ENCODE measurements at places on chromosomes 11 and 22.

DNA sequence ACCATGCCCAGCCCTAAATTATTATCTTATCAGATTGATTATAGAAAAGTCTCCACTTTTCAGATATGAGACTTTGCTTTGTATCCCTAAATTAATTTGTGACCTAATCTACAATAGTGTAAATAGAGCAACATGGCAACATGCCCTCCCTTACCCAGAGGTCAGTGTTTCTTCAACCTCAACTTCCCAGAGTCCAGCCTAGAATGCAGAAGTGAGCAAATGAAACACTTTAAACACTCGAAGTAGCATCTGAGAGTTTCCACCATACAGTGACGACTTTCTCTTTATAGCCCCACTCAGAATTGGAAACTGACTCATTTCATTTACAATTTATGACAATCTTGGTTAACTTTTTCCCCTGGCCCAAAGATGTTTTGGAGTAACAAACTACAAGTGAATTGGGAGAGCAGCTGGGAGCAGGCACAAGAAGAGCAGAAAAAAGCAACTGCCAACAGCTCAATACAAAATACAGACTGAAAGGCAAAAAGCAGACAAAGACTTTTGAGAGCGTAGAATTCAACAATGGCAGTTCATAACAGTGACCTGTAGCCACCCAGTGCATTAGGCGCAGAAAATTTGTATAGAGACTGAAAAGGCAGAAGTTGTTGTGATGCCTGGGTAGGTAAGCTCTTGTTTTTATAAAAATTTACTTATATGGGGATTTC, 10.1 kb upstream of the BLID start:
- peak; percentile 34 for DNase-seq

- peak; percentile 98 for DNase-seq
Measured at GRCh38 chr22:18077639-18078328, at the start of gene PEX26. PEX26 (plus strand) TSS chr22:18077990; CDS start chr22:18078377, 387 bp downstream.

DNA sequence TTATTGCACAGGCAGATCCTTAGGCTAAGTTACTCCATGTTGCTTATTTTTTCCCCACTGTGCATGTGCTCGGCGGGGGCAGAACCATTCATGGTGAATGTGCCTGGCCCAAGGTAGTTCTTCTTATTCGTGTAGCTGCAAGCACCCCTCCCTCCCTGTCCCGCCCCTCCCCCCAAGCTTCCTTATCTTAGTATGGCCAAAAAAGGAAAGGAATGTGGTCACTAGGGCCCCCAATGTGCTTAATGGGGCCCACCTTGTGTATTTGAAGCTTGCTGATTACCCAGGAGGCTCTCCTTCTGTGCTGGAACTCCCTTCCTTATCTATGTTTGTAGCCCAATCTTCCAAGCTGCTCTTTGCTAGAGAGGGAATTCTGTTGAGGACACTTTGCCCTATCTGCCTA, 1259.7 kb upstream of the RAG2 start:
- no peak for DNase-seq

- peak; percentile 91 for DNase-seq
Measured at GRCh38 chr11:12206529-12206928, 96.1 kb downstream of the MICAL2 start.

GRCh38 chr11:131888230-131888855, 517.9 kb downstream of the NTM start:
- DNase-seq: no peak

DNA sequence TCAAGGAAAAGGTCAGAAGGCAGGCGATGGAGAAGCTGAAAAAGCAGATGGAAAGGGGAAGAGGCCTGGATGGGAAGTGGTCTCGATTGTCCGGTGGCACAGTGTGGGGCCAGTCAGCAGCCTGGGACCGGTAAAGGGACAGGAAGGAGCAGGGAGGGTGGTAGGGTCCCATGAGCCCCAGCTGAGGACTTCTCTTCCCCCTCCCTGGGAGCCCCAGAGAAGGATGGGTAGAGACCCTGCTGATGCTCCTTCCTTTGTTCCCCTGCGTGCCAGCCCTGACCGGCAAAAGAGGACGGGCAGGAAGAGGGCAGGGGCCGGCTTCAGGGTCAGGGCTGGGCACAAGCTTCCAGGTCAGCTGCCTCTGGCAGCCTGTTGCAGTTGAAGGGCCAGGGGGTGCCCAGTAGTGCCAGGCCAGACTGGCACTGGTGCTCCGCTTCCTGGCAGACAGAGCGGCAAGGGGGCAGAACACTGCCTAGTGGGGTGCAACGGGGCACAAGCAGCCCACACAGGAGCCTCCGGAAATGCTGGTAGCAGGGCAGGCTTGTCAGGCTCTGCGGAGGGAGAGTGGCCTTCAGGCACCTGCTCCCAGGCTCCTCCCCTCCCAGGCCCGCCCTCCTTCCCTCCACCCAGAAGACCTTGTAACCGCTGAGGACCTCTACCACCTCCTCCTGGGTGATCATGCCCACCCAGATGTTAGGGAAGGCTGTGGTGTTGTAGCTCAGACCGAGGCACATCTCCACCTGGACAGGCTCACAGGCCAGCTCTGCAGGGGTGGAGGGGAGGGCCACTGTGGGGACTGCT, 739 bp upstream of the C1QTNF5 start:
- DNase-seq: no peak

- DNase-seq: no peak
Measured at GRCh38 chr11:120128392-120129119, 9.4 kb downstream of the TRIM29 start.

GRCh38 chr11:30457087-30457486, 129.1 kb downstream of the MPPED2 start:
- peak; percentile 22 for DNase-seq

DNA sequence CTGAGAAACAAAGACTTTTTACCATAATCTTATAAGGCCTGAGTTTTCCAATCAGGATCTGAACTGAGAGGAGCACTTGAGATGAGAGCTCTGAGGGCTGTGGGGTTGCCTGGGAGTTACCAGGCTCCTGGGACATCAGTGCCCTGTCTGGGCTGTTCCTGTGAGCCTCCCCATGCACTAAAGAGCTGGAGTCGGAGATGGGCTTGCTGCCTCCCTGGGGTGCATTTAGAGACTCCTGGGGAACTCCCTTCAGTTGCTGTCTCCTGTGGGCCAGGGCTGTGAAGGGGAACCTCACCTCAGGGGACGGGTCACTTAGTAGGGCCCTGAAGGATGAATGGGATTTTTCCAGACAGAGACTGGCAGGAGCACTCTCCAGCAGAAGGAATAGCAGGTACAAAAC, 33.3 kb downstream of the KCNC1 start:
- no peak for DNase-seq

- peak; percentile 65 for DNase-seq
Measured at GRCh38 chr11:67371189-67371910, 2.0 kb downstream of the CLCF1 start.

GRCh38 chr22:32494971-32495370, 20.4 kb downstream of the FBXO7 start:
- DNase-seq: no peak

- no peak for DNase-seq
Measured at GRCh38 chr11:2989551-2989950, 2.6 kb downstream of the NAP1L4 start.

- peak; percentile 93 for DNase-seq
Measured at GRCh38 chr22:22720724-22721261, 76.4 kb downstream of the GGTLC2 start.
